ENCODE measurements at places on chromosomes 1 and 21. TPM values are rescaled to one million over a fixed set of nuclear protein-coding genes. Genes with fewer than 3 reads are reported as not detected.

BSND gene
- not detected for total RNA-seq

DNA sequence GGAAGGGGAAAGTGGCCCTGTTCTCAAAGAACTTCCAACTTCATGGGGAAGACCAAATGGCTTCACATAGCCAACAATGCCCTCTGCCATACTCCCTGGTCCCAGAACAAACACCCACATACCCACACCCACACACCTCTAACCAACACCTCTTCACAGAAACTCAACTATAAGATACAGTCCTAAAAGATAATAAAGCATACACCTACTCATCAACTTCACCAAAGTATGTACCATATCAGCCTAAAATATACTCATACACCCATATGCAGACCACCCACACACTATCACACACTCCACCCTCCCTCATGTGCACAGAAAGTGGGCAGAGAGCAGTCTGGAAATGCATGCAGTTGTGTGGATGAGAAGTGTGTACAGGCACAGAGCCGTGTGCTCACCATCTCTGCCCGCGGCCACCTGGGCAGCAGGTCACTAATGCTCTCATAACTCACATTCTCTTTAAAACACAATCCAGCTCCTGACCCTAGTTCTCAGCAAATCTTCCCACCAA lies 27.7 kb downstream of the IQGAP3 start:
- DNase-seq: no peak

OR14K1 gene
- total RNA-seq: not detected

S100A12 gene
- total RNA-seq: not detected

DNA sequence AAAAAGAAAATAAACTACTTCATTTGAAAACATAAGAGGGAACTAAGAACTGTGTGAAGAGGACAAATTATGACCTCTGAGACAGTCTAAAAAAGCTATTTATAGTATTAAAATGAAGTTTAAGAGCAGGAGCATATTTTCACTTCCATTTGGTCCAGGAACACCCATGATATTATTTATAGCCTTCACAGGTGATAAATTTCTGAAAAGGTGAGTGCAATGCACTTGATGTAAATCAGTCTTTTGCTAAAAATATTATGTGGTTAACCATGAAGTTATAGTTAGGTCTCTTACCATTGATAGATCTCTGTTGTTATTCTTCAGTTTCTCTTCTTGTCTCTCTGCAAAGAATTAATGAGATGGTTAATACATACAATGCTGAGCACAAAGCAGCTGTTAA lies 14.7 kb downstream of the TMCO1 start:
- DNase-seq: no peak

GUCA2A gene
- total RNA-seq: not detected

ABCA4 gene
- 0.43 TPM for total RNA-seq

DNA sequence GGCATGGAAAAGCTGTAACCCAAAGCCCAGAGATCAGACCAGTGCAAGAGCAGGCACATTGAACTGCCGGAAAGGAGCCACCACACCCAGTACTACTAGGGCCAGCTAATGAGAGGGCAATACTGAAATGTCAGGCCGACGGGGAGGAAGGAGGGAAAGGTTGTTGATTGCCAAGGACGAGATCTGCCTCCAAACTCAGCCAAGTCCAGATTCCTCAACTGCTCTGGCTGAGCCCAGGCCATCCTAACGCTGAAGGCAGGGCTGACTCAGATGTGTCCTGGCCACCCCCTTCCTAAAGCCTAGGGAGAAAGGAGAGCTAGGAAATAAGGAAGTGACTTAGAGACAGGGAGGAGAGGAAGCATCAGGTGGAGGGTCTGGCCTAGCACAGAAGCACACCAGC lies 42.1 kb upstream of the IPO9 start:
- DNase-seq: no peak

GRCh38 chr1:163509114-163509513 lies 187.4 kb downstream of the NUF2 start:
- DNase-seq: no peak

DNA sequence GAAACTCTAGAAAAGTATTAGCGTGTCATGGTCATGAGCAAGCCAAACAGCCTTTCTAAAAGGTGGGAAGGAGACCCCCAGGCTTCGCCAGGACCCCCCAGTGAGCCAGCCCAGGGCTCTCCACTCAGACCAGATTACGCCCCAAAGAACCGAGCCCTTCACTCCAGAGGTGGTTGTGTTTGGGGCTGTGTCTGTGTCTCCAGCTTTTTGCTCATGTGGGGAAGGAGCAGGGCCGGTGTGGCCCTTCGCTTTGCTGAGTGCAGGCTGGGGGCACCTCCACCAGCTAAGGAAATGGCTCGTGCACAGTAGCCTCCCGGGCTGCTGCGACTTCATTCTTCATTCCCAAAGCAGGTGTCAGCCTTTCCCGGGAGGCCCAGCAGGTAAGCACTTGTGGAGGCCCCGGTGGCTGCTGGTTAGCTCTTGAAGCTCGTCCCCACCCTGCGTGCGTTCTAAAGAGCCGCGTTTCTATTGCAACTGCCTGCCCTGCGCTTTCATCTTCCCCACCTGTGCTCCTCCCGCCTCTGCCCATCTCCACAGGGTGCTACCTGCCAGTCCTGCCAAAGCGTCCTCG lies 531 bp downstream of the TSPEAR start:
- DNase-seq: no peak

OR2T29 gene
- total RNA-seq: not detected

DNA sequence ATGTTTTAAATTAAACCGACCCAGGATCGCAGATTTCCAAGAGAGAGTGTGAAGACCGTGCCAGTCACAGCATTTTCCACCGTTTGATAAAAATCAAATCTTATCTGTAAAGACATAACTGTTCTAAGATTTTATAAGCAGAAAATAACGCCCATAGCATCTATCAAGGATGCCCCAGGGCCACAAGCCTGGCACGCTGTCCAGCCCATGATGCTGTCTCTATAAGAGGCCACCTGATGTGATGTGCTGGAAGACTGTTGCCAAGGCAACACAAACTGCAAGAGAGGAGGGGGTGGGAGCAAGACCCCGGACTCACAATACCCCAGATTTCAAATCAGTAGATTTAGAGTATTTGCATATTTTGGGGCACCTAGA lies 116.5 kb downstream of the DSCAM start:
- no peak for DNase-seq

- peak; percentile 87 for DNase-seq
Measured at GRCh38 chr1:24022581-24023361, 42.6 kb upstream of the SRSF10 start.

PPP1R8 gene
- 46.6 TPM for total RNA-seq

MYOG gene
- total RNA-seq: not detected

PGLYRP4 gene
- total RNA-seq: not detected

DNA sequence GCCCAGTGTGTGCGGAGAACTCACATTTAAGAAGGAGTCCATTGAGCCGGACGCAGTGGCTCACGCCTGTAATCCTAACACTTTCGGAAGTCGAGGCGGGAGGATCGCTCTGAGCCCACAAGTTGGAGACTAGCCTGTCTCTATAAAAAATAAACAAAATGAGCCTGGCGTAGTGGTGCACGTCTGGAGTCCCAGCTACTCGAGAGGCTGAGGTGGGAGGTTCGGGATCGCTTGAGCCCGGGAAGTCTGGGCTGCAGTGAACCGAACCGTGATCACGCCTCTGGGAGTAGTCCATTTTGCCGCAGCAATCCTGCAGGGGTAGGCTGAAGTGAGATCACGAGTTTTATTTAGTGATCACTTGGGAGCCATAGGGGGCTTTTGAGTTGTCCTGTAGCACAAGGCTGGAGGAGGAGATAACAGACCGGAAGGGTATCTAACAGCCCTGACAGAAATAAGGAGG lies 497 bp upstream of the FUCA1 start:
- DNase-seq: no peak

SLC1A7 gene
- total RNA-seq: under 0.01 TPM

VWA5B1 gene
- not detected for total RNA-seq

DNA sequence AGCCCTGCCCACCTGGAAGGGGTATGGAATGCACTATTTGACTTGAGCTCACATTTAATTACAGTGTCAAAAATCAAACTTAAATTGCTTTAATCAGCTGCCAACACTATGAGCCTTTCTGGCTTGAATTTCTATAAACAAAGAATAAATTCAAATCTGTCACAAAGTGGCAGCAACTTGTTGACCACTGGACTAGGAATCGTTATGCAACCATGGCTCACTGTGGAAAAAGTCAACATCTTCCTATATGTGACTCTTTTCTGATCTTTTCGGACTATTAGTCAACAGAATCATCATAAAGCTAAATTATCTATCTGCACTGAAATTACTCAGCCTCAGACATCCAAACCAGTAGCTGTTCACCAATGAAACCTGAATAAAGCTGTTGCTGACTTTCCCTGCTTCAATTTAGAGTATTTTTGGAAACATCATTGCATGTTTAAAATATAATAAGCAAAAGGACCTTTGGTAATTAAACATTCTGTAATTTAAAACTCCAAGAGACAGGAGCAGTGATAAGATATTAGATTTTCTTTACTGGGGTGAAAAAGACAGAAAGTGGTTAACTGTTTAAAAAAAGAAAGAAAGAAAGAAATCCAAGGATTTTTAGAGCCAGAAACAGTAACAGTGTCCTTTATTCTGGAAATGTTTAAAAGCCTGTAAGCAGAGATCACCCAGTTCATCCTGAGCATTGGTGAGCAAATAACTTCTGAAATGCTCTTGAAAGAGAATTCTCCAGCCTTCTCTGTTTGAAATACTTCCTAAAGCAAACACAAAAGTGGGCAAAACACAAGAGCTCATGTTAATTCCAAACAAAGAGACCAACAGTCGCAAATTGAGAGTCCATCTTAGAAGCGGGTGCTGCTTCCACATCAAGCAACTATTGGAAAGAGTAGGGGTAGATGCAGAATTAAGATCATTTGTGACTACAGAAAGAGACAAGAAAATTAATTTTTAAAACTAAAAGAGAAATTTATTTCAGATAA lies 26.2 kb upstream of the ERG start:
- DNase-seq: no peak

GRCh38 chr1:202107321-202107761 lies 15.4 kb upstream of the GPR37L1 start:
- no peak for DNase-seq

DNA sequence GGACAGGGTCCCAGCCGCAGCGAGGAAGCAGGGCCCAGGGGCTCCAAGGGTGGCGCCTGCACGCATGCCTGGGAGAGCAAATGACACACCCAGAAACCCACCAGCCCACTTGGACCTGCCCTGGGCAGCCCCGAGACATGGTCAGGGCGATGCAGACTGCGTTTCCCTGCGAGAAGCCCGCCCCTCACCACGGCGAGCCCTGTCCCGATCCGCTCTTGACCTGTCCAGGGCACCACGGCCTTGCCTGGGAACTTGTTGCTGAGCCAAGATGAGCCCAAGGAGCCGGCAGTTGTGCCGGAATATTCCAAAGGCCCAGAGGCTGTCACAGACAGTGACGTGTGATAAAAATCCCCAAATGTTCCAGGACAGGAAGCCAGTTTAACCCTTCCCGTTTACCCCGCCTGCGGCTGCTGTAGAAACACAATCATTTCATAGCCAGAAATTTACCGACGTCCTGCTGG lies 78.1 kb downstream of the SIK1 start:
- peak; percentile 33 for DNase-seq

LRRC7 gene
- total RNA-seq: 0.32 TPM

NMNAT2 gene
- total RNA-seq: 1.3 TPM

GRCh38 chr1:88610687-88611086 lies 73.4 kb upstream of the PKN2 start:
- peak; percentile 6 for DNase-seq

DNA sequence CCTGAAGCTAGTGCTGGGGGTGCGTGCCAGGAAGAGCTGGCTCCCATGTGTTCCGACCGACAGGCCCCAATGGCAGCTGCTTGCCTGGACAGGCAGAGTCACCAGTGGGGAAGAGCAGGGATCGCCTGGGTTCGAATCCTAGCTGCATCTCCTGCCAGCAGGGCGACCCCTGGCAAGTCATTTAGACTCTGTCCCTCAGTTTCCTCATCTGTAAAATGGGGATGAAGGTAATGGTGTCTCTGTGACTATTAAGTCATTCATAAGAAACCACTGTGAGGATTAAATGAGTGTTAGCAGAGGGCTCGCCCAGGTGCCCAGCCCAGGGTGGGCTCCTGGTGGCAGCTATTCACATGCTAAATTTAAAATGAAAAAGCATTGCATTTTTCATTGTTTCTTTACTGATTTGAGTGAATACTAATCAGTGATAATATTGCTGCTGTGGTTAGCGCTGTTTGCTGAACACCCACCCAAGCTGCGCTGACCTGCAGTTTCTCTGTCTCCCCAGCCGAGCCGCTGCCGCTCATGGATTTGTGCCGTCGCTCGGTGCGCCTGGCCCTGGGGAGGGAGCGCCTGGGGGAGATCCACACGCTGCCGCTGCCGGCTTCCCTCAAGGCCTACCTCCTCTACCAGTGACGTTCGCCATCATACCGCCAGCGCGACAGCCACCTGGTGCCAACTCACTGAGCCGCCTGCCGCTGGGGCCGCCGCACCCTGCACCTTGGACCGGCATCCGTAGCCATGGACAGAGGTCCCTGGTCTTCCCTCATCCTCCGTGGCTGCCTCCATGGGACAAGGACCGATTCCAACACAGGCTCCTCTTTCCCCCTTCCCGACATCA lies 74.5 kb downstream of the SPSB1 start:
- no peak for DNase-seq

DNA sequence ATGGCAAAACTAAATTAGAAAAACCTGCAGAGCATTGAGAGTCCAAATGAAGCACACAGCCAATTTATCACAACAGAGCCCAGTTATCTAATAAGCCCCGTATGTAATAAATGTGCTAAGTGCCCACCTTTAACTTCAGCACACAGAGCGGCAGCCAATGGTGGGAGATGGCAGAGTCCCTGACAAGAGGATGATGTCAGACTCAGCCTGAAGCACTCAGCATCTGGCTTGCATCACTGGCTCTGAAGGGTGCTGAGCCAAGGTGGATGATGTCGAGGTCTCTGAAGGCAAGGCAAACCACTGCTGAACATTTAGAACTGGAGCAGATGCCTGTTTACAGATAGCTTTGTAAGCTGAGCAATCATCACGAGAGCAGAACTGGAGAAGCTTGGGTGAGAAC lies 118.3 kb downstream of the NUF2 start:
- DNase-seq: no peak

DNA sequence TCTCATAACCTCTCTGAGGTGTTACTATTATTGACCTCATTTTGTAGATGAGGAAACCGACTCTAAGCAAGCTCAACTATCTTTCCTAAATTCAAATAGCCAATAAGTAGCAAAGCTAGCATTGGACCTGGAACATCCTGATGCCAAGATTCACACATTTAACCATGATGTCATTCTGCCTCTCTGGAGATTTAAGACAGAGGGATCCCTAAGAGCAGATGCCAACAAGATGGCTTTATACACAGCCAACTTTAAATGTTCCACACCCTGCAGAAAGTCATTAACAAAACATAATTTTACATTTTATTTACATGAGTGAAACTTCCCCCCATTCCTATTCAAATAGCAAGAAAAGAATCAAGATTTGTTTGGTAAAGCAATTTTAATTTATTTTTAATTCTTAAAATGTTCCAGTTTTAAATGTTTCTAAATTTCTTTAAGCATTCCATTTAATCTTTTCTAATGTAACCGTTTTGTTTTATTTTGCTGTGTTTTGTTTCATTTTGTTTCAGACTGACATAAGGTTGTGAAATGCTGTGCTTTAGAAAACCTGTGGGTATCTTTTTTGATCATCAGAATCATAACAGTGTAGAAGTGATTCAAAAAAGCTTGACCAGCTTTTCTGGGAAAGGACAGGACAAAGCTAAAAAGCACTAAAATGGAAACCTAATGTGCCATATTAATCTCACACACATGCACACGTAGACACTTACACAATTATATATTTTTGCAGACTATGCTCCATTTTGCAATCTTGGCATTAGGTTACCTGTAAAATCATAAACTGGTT lies 7.6 kb upstream of the VAV3 start:
- no peak for DNase-seq

CHIA gene
- total RNA-seq: not detected
